Activated CD4-positive, alpha-beta T cell treated with anti-CD3 and anti-CD28 coated beads, Interleukin-2, Interleukin-4, amounts not matched to agents 100 ng/mL and 50 ng/mL, durations not matched to agents 16 hours and 8 hours (primary cell): ENCODE measurements at places on chromosomes 16 and 17.

- DNase-seq: no peak
Observed at GRCh38 chr17:37107406-37108083, 158.8 kb downstream of the AATF start.

GRCh38 chr16:2429771-2430663, 770 bp downstream of the CCNF start:
- peak; percentile 21 for DNase-seq

GRCh38 chr16:22312897-22313781, 15.9 kb downstream of the POLR3E start:
- DNase-seq: no peak

GRCh38 chr17:59391021-59391420, 59.6 kb downstream of the YPEL2 start:
- DNase-seq: no peak

DNA sequence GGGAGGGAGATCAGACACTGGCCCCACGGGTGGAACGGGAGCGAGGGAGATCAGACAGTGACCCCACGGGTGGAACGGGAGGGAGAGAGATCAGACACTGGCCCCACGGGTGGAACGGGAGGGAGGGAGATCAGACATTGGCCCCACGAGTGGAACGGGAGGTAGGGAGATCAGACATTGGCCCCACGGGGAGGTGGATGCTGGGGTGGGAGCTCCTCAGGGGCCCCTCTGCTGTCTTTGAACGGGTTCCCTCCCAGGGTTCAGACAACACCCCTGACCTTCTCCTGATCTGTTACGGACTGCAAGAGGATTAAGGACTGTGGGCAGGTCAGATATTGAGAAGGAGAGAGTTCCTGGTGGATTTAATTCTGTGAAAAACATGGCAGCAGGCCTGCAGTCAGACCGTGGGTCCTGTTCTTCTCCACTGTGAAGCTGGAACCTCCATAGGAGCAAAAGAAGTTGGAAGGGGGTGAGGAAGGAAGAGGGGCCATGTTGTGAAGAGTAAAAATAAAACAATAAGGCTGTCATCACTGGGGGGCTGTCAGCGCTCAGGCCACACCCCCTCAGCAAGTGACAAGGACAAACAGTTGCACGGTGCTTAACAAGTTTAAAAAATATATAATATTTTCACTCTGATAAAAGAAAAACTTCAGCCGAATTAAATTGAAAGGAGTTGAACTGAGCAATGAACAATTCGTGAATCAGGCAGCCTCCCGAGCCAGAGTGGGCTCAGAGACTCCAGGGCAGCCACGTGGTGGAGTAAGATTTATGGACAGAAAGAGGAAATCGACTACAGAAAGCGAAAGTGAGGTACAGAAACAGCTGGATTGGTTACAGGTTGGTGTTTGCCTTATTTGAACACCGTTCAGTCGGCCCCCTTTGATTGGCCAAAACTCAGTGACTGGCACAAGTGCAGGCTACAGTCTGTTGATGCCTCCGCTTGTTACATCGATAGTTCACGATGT, 348.7 kb upstream of the TNRC6C start:
- peak; percentile 83 for DNase-seq

DNA sequence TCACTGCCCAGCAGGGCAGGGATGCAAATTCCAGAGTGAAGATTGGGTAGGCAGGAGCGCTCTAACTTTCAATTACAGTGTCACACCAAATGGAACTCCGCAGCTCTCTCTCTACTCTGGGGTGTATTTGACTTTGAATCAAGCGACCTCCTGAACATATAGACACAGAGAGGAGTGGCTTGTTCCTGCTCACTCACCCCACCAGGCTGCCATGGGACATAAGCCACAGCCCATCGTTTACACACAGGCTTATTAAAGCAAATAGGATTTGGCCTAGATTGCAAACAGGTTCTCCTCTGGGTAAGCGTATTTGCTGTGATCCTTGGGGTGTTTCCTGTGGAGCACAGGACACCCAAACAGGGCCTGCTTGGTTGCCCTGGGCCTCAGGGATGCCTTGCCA, 281.6 kb upstream of the CCL2 start:
- no peak for DNase-seq

GRCh38 chr16:15434425-15435215, at the start of gene BMERB1:
Gene BMERB1, plus strand, starts transcription at chr16:15434588. Its CDS starts 66 bp downstream, at chr16:15434654.
- DNase-seq: peak; percentile 74

DNA sequence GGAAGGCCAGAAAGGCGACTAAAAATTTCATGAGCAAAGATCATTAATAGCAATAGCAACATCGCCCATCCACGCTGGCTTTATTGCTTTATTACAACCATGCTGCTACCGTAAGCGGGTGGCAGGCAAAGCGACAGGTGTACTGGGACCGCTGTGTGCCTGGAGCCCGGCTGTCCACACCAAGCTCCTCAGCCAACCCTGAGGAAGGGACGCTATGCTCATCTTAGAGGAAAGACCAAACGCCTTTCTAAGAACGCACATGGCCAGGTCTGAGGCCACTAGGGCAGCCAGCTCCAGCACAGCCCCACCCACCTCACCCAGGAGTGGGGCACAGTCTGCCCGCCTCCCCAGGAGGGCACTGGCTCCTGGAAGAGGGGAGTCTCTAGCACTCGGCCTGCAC, 28.0 kb downstream of the PEMT start:
- DNase-seq: no peak
